H9 (cell line): ENCODE measurements at places on chromosomes 7 and 10.

- DNase-seq, result peak; percentile 83
Measured at GRCh38 chr10:110872145-110872983, 636 bp downstream of the PDCD4 start.

DNA sequence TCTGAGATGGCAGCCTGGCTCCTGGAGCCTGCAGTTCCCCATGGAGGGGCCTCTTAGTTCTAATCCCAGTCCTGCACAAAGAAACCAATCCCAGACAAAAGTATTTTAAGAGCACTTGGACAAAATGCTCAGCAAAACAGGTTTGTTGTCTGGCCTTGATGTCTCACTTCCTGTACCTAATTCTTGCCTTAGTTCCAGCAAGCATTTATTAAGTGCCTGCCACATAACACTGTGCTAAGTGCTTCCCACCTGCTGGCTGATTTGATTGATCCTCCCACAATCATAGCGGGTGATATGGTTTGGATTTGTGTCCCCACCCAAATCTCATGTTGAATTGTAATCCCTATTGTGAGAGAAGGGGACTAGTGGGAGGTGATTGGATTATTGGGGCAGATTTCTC is 65.7 kb upstream of the HABP2 start:
- no peak for DNase-seq

GRCh38 chr10:61271127-61271780 is 181.9 kb downstream of the TMEM26 start:
- DNase-seq, result no peak

GRCh38 chr10:82827901-82828300 is 952.9 kb downstream of the NRG3 start:
- DNase-seq, result no peak

DNA sequence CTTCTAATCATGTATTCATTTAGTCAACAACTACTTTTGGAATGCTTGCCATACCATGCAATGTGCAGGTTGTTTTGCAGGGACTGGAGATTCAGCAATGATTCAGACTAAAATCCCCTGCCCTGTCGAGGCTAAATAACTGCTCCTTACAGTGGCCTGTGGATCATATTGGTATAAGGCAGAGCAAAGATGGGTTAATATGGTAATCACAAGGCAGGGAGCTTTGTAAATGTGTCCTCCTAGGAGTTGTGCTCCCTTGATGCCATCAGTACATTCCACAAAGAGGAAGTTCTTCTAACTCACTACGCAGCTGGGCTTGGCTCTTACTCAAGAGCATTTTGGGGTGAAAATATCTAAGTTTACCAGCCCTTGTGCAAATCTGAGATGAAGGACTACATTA is 614 bp upstream of the IFIT2 start:
- no peak for DNase-seq
